ENCODE measurements at places on chromosomes 12 and 14.

GRCh38 chr12:122825773-122826724, 9.2 kb upstream of the HIP1R start:
- no peak for DNase-seq

DNA sequence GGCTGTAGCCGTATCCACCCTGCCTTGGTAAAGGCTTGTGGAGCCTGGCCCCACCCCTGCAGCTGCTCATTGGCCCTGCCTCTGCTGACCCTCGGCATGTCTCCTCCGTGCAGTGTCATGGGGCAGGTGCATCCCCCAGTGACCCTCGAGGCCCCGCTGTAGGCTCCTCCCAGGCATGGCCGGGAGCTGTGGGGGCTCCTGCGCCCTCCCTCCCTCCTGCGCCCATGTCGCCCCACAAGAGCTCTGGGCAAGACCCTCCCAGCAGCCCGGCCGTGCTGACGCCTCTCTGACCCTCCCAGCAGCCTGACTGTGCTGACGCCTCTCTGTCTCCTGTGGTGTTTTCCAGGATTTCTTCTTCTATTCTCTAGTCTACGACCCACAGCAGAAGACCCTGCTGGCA, 20.8 kb upstream of the CRIP2 start:
- DNase-seq: no peak

- DNase-seq: no peak
These were observed 152.0 kb upstream of the CCND2 start for GRCh38 chr12:4121506-4122020.

GRCh38 chr12:103755425-103755824, 85.6 kb downstream of the NT5DC3 start:
- no peak for DNase-seq

DNA sequence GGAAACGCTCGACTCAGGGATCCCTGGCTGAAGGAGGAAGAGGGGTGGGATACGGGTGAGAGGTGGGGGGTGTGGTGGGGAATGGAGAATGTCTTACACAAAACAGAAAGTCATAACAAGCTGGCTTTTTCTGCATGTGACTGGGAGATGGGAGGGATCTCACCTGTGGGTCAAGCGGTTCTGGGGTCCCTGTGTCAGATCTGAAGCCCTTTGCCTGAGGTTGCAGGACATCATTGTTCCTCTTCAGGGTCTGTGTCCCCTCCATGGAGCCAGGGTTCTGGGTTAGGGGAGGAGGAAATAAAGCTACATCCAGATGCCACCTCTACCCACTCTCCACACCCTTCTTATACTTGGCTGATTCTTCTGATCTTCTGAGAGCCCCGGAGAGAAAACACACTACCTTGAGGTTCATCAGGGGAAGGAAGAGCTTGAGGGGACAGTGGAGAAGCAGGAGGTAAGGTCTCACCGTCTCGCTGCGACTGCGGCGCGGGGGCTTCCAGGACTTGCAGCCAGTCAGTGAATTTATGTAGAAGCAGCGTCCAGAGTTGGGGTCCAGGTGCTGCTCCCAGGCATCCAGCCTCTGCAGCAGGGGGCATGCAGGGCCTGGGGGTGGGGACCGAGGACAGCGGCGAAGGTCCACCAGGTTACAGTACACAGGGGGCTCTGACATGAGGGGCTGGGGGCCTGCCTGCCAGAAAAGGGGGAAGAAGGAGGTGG, 2.5 kb downstream of the ARHGAP9 start:
- DNase-seq: no peak

- DNase-seq: no peak
These were observed at the start of gene ACRBP for GRCh38 chr12:6647083-6647604. Gene ACRBP, minus strand, starts transcription at chr12:6647432. Its CDS starts 66 bp downstream, at chr12:6647366.

GRCh38 chr12:770479-770878, 18.1 kb downstream of the WNK1 start:
- DNase-seq: no peak

- DNase-seq: no peak
These were observed 1.3 kb downstream of the TRHDE start for GRCh38 chr12:72273499-72273837.
